ENCODE measurements at places on chromosomes 6 and 20.

GRCh38 chr20:19714579-19714840 is 43.5 kb upstream of the RIN2 start:
- DNase-seq = no peak

- no peak for DNase-seq
Measured at GRCh38 chr20:35333606-35334005, 41.4 kb upstream of the FAM83C start.

- DNase-seq = no peak
Measured at GRCh38 chr20:57760698-57761412, 51.0 kb upstream of the PMEPA1 start.

DNA sequence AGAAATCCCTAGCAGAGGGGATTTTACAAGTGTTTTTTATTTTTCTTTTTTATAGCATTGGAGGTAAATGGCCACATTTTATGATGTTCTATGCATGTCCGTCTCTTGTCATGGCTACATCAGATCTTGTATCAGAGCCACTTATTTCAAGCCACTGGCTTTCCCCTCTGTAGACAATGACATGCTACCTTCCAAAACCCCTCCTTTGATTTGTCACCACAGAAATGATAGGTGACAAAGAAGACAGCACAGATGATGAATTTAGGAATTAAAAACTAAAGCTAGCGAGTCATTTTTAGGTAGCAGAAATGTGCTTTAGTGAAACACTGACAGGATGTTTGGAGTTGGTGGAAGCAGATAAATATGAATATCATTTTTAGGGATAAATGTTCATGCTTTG is 20.8 kb downstream of the PLCB1 start:
- no peak for DNase-seq

GRCh38 chr6:13013681-13014503 is 297.3 kb downstream of the PHACTR1 start:
- no peak for DNase-seq

DNA sequence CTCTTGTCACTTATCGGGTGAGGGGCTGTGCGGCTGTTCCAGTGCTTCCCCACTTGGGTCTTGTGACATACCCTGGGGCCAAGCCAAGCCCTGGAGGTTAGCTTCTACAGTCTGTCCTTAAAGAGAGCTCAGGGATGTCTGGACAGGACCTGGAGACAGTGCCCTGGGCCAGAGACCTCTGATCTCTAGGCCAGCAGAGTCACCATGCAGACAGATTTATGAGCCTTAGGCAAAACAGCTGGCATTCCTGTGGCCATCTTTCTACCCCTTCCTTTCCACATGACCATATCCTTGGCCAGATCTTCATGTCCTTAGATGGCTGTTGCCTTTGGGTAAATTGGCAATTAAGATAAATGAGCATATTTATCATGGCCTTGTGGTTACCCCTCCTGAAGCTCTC is 678.6 kb downstream of the MAFB start:
- DNase-seq = no peak

DNA sequence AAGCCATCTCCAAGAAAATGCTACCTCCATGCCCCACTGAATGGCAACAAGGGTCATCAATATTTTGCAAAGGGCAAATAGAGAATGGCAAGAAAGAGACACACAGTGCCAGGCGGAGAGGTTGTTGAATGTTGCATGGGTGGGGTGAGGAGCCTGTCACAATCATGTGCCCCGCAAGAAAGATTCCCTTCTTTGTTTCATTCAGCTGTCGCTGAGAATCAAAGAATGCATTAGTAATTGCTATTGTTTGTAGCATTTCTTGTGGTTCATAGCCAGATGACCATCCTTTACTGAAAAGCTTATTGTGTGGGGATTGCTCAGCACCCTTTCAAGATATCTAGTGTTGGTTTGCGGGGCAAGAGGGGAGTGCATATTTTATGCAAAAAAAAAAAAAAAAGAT is 166.5 kb upstream of the QKI start:
- DNase-seq = no peak

GRCh38 chr6:158328952-158329351 is 16.7 kb downstream of the TULP4 start:
- DNase-seq = no peak

DNA sequence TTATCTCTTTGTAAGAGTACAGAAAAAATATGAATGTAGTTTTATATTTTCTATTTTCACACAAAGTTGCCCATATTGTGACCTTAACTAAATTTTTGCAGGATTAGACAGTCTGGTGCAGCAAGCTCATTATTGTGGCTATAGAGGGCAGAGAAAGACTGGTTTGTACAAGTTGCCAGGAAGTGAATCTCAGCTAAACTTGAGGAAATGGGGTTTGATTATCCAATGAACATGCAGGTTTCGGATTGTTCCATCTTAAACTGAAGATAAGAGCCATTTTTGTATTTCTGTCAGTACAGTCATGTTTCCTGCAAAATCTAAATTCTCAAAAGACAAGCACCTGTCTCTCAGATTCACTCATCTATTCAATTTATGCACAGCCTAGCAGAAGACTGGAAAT is 390.9 kb downstream of the MMUT start:
- no peak for DNase-seq

DNA sequence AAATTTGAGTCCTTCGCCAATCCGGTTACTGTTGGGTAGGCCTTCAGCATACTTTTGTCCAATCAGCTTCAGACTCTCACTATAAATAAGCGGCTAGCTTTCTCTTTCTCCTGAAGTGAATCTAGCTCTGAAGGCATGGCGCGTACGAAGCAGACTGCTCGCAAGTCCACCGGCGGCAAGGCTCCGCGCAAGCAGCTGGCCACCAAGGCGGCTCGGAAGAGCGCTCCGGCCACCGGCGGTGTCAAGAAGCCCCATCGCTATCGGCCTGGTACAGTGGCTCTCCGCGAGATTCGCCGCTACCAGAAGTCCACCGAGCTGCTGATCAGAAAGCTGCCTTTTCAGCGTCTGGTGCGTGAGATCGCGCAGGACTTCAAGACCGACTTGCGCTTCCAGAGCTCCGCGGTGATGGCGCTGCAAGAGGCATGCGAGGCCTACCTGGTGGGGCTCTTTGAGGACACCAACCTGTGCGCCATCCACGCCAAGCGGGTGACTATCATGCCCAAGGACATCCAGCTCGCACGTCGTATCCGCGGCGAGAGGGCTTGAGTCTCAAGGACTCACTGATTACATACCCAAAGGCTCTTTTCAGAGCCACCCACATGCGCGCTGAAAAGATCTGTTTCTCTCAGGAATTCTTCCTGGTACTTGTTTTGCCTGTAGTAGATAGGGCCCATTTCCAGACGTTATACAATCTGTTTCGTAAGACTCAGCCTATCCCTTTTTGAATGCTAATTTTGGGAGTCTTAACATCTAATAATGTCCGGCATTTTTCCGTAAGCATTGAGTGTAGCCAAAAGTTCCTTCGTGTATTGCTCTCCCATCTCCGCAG is 102.0 kb downstream of the OR2B2 start:
- peak; percentile 83 for DNase-seq

GRCh38 chr6:140138311-140139010 is 764.0 kb upstream of the CITED2 start:
- no peak for DNase-seq

DNA sequence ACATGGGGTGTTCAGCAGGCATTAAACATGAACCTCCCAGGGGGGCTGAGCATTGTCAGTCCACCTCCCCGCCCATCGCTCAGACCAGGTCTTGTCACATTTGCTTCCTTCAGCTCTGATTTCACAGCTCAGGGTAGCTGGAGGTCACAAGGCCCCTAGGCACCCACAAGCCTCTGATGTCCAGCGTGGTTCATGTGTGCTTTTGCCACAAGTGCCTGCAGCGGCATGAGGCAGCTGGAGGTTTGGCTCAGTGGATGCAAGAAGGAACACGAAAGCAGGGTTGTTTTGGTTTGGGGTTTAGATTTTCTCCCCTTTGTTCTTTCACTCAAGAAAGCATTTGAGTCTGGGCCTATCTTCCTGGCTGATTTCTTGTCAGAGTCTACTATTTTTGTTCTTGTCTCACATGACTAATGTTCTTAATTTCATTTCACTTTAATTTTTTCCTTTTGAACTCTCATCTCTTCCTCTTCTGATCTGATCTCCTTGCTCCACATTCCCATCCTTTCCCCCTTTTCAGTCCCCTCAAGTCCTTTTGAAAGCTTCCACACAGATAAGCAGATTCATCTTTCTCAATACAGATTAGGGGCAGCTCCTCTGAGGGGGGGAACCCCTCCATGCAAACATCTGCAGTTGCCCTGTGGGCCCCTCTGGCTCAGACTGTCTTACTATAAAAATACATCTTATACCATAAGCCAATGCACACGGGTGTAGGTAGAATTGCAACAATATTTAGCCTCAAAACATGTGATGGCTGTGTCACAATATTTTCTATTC is 68.1 kb upstream of the CEP85L start:
- no peak for DNase-seq

DNA sequence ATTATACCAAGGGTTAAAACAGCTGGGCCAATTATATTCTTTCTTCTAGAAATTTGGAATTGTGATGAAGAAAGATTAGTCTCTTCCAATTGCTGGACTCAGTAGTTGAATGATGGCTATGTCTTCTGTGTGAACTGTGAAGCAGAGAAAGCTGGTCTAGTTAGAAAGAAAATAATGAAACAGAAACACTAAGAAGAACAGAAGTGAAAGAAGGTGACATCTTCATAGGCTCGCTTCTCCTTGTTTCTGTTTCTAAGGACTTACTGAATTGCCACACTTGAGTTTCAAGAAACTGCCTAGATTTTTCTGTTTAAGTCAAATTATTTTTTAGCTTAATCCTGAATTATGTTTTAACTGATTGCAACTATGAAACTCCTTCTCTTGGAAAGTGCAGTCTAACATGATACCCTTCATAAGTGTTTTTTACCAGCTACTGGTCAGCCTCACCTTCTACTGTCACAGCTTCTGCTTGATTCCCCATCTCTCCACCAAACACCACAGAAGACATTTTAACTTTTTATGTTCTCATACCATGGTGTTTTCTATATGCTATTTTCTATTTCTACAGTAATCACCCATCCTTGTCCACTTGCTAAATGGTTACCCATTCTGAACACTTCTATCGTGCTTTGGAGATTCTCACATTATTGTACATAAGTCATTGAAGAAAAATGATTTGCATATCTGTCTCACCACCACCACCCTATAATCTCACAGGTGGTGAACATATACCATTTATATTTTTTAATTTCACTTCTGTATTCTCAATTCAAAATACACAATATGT is 268.8 kb downstream of the GRIK2 start:
- no peak for DNase-seq

DNA sequence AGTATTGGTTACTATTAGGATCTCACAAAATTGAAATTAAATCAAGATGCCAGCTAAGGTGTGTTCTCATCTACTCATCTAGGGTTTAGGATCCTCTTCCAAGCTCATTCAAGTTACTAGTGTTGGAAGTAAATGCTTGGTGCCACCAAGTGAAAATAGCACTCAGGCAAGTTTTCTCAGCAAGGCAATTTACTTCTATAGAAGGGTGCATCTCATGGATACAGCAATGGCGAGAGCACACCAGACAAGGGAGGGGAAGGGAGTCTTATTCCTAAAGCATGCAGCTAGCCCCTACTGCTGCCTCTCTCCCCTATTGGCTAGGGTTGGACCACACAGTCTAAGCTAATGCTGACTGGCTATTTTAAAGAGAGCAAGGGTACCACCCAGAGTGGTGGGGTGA is 23.0 kb upstream of the FAM8A1 start:
- DNase-seq = no peak

GRCh38 chr6:37812841-37813240 is 6.7 kb upstream of the ZFAND3 start:
- DNase-seq = no peak

DNA sequence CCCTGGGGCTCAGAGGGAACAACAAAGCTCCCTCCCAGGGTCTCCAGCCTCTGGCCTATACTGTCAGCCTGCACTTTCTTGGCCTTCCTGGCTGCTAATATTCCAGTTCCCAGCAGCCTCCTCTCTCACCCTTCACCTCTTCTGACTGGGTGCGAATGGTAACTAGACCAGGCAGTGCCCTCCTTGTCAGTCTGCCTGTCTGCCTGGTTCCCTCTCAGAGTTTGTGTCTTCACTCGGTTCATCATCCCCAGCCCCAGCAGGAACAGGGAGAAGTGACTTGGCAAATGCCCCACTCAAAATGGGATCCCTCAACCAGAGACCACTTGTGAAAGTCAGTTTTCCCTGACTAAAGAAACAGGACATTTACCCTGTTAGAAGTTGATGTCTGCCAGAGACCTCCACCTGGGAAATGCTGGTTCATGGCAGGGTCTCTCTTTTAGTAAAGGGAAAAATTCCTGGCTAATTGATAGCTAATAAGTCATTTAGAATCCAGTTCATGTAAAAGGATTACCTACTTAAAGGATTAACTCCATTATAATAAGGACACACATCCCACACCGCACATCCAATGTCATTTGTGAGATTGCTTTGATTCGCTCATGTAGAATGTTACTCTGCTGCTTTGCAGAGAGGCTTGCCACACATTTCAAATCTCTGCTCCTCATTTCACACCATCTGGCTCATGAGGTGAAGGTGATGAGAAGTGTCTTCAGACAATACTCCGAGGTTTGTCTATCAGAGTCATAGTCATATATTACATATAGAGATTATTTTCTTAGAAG is 18.6 kb upstream of the MICB start:
- no peak for DNase-seq

DNA sequence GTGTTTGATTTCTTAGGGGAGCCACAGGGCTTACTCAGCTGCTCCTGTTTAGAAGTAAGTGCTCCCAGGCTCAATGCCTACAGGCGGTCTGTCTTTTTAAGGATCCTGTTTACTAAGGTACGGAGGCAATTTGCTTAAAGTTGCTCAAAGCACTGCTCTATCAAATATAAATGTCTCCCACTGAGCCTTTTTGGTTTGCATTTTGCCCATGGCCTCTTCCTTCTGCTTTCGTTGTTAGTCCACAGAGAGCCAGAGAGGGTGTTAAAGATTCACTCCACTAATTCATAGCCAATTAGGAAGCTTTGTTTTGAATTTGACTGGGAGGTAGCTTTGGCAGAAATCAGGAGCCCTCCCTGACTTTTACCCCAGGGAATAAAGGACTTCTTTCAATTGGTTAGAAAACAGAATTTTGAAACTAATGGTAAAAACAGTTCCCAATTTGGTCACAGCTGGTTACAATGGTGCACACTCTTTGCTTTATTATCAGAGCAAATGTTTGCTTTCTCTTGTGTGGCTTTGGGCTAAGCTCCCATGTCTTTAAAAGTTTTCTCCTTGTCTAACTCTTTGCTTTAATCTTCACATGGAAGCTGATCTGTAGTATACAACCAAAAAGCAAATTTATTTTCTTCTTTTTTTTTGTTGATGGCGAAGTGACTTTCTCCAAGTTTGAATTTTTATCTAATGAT is 126.2 kb downstream of the IMPG1 start:
- DNase-seq = no peak

Data from activated T-helper 2 cell treated with anti-CD3 and anti-CD28 coated beads, Interferon-gamma antibody, Interleukin-2, Interleukin-4, amounts not matched to agents 10 μg/mL and 5 μg/mL and 100 μg/mL, durations not matched to agents 14 hours and 24 hours and 36 hours (primary cell).